ENCODE measurements at places on chromosomes 11 and 22. TPM values are rescaled to one million over a fixed set of nuclear protein-coding genes. Genes with fewer than 3 reads are reported as not detected.

- peak; percentile 75 for DNase-seq
These were observed 34.2 kb downstream of the PHF21B start for GRCh38 chr22:44975427-44976262.

DNA sequence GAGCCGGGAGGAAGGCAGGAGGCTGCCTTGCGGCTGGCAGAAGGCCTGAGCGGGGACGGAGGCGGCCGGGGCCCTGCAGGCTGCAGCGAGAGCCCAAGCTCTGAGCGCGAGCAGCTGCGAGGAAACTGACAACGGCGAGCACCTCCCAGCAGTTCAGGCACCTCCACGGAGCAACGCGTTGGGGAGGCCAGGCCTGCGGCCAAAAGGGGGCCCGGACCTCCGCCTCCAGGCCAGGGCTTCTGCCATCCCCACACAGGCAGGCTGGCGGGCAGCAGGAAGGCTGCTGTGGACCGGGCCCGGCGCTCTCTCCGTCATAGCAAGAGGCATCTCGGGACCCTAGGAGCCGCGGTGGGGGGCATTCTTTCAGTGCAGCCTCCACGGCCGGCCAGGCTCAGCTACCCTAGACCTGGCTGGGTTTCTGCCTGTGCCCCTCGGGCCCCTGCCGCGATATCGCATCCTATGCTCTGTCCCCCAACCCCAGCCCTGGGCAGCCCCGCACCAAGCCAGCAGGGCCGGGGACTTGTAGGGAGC, 22.9 kb upstream of the SLC22A12 start:
- DNase-seq, result no peak

GRCh38 chr11:92653454-92653853, 316.0 kb upstream of the MTNR1B start:
- no peak for DNase-seq

- no peak for DNase-seq
These were observed 24.6 kb upstream of the ROBO3 start for GRCh38 chr11:124840666-124841065.

- DNase-seq, result no peak
These were observed 126.0 kb upstream of the MTNR1B start for GRCh38 chr11:92843455-92843854.

GRCh38 chr22:50731811-50732624, 6.0 kb upstream of the ACR start:
- peak; percentile 53 for DNase-seq

DNA sequence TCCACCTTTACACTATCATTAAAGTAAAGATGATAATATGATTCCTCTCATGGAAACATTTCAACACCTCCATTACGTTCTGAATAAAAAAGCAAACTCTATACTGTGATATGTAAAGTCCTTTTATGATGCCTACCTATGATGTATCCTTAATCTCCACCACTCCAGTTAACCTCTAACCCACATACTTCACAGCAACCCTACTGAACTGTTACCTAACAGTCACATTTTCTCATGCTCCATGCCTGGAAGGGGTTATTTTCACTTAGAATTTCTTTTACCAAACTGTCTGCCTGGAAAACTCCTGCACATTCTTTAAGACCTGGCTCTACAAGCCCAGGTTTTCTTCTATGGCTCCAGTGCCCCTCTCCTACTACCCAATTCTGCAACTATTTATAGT, 129.1 kb downstream of the FCHSD2 start:
- no peak for DNase-seq

- DNase-seq, result no peak
These were observed 601.0 kb upstream of the KIRREL3 start for GRCh38 chr11:127601578-127601977.

GRCh38 chr22:34105461-34106062, 185.3 kb upstream of the LARGE1 start:
- DNase-seq, result peak; percentile 35

DNA sequence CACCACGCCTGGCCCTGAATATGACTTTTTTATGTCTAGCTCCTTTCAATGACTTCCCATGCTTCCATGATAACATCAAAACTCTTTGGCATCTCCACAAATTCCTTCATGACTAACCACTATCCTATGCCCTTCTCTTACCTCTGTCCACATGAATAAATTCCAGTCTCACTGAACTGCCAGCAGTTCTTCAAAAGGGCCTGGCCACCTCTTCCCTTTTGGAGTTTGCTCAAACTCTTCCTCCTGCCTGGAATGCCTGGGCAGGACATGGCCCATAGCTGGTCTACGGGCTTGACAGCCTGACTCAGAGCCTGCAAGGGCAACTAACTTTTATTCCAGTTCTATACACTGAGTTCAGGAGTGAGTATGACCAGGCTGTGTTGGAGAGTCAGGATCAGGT, 41.8 kb upstream of the ZBTB16 start:
- no peak for DNase-seq

DNA sequence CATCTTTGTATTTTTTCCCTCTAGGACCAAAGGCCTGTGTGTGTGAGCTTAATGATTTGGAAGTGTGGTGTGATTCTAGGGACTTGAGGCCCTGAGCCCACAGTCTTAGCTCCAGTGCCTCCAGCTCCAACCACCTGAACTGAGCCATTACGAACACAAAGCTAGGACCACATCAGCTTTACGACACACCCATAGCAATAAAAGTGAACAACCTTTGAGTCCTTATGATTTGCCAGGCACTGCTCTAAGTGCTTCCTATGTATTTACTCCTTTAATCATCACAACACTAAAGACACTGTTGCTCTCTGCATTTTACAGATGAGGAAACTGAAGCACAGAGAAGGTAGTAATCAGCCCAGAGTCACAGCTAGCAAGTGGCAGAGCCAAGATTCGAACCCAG, 126.4 kb downstream of the EHF start:
- no peak for DNase-seq

DNA sequence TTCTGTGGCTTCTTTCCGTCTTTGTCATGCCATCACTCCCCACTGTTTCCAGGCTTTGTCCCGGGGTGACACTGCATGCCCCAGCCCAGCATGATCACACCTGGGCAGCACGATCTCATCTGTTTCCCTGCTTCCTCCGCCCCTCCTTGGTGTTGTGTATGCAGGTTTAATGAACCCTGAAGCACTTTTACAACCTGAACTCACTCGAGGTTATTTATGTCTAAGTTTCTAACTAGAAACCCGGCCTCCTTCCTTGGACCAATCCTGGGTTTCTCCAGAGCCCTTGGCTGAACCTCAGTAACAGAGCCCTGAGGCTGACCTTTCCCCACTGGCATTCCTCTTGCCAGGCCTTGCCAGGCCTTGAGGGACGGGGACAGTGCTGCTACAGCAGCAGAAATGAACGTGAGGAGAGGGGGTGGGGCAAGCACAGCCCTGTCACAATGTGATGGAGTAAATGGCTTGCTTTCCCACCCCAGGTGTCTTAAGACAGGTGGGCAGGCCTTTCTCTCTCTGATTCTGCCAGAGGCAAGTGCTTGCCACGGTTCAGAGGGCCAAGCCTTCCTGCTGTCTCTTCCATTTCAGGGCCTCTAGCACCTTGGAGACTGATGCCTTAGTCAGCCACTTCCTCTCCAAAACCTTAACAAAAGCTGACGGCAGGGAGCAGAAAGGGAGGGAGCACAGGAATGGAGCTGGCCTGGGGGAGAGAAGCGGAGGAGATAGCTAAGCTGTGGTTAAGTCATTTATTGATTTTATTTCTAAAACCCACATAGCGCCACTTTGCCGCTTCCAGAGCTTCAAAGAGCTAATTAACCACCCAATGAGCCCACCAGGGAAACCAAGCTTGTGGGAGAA, 3.1 kb upstream of the PYGM start:
- peak; percentile 87 for DNase-seq

DNA sequence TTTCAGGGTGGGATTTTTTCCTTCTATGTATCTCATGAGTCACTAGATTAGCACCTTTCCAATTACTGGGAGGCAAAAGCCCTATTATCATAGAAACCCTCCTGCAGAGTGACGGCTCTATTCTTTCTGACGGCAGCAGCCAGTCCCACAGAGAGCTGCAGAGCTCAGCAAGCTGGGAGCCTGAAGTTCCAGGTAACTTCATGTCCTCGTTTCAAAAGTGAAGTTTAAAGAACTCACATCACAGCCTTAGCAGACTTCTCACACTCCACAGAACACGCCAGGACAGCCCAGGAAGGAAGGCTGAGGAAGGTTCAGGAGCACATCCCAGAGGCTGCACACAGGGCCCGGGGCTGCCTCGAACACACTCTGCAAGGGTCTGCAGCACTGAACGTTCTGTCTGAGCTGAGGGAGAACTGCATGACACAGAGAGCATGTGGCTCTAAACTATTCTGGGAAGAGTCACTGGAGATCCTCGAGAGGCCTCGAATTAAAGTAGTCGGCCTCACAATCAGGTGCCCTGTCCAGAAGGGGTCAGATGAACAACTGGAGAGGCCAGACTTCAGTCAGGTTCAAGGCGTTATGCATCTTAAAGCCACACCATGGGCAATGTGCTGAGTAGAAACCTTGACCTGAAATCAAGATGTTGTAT, 104.2 kb upstream of the DRD2 start:
- DNase-seq, result no peak

DNA sequence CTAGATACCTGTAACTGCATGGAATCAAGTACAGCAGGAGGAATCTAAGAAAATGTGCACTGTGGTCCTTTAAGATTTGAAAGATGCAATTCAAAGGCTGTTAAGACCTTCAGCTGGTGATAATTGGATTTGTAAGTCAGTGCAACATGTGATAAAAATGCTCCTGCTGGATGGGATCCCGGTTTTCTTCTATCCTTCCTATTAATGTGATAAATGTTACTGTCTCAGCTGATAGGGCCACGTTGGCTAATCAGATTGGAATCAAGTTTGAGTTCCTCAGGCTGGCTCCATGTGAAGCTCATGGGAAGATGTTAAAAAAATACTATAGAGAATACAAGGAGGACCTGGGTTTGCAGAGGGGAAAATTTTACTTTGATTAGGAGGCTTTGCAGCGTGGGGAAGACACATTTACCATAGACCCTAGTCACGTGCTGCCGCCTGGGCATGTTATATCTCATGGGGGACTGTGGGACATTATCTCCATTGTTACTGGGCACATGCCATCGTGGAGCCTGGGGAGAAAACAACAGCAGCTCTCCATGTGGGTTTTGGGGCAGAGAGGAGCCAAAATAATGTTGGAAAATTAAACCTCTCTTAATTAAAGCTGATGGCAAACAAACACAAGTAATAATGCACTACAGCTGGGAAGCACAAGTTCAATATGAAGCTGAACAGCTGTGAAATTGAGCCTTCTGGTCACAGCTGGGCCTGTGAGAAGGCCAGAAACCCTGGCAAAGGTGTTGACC, 652.5 kb downstream of the NTM start:
- DNase-seq, result no peak

DNA sequence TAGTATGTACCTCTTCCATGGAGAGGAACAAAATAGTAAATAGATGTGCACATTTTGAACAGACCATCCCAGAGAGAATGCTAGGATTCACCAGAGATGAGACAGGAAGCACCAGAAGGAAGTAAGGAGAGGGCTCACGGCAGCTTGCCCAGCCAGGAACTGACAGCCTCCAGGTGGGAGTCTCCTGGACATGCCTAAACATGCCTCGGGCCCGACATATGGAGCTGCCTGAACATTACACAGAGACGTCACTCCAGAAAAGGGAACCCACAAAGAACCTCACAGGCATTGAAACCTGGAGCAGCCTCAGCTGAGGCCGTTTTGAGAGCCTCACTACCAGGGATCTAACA, 67.4 kb downstream of the BRD1 start:
- DNase-seq, result no peak

DNA sequence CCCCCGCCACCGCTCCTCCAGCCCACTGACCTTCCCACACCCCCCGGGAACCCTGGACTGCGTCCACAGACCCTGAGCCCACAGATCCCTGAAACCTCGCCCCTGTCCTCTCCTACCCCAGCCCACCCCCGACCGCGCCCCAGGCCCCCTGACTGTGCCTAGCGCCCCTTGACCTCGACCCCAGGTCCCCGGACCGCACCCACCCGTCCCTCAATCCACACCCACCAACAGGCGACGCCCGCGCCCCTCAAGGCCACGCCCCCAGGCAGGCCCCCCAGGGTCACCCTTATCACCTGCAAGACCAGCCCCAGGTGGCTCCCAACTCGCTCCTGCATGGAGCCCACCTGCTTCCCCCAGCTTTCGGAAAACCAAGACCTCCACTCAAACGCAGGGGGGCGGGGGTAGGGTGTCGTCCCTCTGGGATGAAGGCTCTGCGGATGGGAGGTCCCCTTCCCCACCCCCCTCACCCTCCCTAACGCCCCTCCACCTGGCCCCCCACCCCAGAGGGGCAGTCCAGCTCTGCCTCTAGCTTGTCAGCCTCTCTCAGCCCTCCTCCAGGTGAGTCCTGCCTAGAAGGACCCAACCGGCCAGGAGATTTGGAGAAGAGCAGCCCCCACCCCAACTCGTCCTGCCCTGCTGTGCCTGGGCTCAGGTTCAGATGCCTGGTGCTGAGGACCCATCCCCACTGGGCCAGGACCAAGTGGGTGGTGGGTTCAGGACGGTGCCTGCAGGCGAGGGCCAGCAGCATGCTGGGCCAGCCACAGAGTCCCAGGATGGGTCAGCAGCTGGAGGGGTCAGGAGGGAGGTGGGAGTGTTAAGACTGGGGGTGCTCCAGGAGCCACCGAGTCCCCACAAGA, 3.1 kb upstream of the IL17REL start:
- no peak for DNase-seq

DNA sequence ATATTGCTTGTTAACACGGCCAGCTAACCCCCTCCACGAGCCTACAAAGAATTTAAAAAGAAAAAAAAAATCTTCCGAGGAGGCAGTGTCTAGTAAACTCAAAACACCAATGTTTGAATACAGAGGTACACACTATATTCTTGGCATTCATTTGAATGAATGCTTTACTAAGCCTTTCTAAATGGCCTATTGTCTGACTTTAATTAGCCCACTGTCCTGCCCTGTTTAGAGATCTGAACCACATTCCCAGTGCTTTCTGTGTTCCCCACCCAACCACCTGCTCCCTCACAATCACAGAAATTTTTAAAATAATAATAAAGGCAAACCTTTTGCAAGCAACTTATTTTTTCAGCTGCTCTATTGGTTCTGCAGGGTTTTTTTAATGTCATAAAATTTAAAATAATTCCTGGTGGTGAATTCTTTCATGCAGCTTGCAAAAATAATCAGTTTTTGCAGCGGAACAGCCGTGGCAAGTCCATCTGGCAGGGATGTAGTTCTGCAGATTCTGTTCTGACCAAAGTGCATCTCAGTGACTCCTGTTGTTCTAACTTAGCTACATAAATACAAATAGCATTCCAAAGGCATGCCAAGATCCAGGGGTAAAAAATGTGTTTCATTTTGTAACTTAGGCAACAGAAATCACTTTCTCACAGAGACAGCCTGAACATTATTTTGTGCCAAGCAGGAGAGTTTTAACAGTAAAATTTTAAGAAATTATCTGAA, 23.8 kb downstream of the POU2AF2 start:
- DNase-seq, result no peak

GRCh38 chr11:2526808-2527381, 82.1 kb downstream of the KCNQ1 start:
- peak; percentile 68 for DNase-seq

GRCh38 chr11:96288915-96289314, 54.1 kb downstream of the MAML2 start:
- DNase-seq, result no peak

ACR gene
- total RNA-seq, result not detected

POTEH gene
- not detected for total RNA-seq

CD3G gene
- 0.68 TPM for total RNA-seq

CCDC87 gene
- total RNA-seq, result 0.36 TPM

TRPM5 gene
- total RNA-seq, result not detected

GALR3 gene
- not detected for total RNA-seq

C11orf91 gene
- total RNA-seq, result 0.49 TPM

KCTD14 gene
- not detected for total RNA-seq

CCDC81 gene
- not detected for total RNA-seq

Measured in psoas muscle (tissue), 8 donors.